ENCODE measurements at places on chromosomes 12 and 14.
A peak's percentile ranks its signal among the peaks of the same experiment; 100 is the strongest.

- no peak for DNase-seq
Observed at GRCh38 chr14:99035712-99036610, 236.0 kb downstream of the BCL11B start.

- no peak for DNase-seq
Observed at GRCh38 chr12:40738856-40739255, 46.6 kb downstream of the CNTN1 start.

DNA sequence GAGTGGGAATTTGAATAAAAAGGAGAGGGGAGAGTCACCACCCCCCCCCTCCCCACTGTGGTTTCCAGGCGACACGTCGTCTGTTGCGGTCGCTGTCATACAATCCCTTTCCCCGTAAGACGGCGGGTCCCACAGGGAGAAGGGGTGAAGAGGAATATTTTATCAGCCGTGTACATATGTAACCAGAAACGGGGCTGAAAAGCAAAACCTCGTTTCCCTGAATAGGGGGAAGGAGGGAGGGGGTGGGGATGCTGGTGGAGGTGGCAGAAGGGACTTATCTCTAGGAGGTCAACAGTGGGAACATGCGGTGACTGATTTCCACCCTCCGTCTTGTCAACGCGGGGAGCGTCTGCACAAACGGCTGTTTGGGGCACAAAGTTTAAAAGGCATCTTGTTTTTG lies 171.4 kb downstream of the RBM19 start:
- no peak for DNase-seq

- no peak for DNase-seq
Observed at GRCh38 chr14:74660167-74660566, 48.1 kb upstream of the LTBP2 start.

DNA sequence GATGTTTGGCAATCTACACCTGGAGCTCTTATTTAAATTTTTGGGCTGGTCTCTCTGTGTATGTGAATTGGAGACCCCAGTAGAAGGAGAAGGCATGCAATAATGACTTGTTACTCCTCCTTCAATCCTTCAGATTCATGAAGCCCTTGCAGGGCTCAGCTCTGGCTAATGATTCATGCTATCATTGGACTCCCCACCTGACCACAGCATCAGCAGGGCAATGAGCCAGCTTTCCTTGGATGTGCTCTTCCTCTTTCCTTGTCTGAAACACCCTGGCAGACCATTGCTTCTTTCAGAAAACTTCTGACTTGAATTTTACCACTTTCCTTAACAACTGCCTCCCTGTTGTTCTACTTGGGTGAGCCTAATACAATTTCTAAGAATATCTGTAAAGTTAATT lies 1019.2 kb downstream of the AACS start:
- no peak for DNase-seq

DNA sequence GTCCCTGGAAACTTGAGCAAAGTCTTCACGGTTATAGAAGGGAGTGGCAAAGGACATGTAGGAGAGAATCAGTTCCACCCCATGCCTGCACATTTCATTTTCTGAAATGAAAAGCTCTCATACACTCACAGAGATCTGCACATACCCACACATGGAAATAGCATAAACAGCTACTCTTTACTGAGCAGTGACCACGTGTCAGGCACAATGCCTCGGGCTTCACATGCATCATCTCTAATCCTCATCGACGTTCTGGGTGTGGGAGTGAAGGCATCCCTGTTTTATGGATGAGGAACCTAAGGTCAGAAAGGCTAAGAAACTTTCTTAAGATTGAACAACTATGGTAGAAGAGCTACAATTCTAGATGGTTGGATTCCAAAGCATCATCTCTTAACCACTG lies 198.8 kb downstream of the DAD1 start:
- DNase-seq: no peak

DNA sequence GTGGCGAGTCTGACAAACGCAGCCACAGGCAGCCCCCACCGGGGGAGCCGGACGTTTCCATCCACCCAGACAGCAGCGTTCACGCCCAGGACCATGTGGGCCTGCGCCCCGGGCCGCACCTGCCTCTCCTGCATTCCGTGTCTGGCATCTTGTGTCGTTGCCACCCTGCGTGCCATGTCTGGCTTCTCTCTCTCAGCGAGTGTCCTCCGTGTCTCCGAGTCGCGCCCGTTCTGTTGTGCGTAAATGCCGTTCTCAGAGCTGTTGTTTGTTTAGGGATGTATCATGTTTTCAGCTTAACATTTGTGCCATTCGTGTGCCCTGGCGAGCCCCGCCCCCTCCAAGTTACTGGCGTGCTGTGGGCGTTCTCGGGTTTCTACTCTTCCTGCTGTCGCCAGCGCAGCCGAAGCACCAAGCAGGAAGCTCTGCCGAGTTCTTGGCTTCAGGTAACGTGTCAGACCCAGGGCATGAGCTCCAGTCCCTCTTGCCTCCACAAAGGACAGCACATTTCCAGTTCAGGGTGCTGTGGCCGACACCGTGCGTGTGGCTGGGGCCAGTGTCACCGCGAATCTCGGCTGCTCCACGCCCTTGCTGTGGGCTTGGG lies 34.6 kb downstream of the NOC4L start:
- no peak for DNase-seq

- DNase-seq: no peak
Observed at GRCh38 chr12:86914721-86915120, 658.5 kb upstream of the MGAT4C start.

DNA sequence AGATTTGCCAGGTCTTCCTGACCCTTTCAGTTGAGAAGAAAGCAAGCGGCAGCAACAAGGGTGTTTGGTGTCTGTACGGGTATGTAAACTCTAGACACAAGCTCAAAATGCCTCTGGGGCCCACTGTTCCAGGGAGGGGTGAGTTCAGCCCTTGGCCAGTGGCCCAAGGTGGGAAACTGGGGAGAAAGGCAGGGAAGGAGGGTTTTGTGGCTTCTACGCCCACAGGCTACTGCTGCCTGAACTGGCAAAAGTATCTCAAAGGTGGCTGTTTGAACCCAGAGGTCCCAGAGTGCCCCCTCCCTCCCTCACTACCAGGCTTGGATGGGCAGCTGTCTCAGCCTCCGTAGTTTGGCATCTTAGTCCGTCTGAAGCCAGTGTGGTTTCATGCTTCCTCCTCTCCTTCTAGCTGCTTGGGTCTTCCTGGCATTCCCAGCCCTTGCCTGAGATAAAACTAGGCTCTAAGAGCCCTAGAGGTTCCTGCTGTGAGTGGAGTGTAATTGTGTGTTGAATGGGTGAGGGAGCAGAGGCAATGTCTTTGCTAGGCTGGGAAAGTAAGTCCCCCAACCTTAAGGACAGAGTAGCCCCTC lies 5.5 kb downstream of the HOXC5 start:
- no peak for DNase-seq

GRCh38 chr14:102362084-102362483 lies 606 bp downstream of the CINP start:
- DNase-seq: peak; percentile 33

DNA sequence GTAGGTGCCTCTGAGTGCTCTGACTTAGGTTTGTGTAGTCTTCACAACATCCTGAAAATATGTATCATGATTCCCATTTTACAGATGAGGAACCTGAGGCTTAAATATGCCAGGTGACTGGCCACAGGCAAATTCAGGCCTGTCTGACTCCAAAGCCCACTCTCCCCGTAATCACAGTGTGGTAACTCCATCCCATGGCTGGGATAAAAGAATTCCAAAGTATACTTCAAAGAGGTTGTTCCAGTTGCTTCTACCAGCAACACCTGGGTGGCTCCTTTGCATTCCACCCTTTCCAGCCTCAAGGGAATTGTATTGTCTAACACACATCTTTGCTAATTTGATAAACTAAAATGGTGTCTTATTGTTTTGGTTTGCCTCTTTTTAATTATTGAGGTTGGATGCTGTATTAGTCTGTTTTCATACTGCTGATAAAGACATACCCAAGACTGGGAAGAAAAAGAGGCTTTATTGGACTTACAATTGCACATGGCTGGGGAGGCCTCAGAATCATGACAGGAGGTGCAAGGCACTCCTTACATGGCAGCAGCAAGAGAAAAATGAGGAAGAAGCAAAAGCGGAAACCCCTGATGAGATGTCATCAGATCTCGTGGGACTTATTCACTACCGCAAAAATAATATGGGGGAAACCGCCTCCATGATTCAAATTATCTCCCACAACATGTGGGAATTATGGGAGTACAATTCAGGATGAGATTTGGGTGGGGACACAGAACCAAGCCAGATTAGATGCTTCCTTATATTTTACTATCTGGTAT lies 9.9 kb upstream of the CHST11 start:
- DNase-seq: no peak

DNA sequence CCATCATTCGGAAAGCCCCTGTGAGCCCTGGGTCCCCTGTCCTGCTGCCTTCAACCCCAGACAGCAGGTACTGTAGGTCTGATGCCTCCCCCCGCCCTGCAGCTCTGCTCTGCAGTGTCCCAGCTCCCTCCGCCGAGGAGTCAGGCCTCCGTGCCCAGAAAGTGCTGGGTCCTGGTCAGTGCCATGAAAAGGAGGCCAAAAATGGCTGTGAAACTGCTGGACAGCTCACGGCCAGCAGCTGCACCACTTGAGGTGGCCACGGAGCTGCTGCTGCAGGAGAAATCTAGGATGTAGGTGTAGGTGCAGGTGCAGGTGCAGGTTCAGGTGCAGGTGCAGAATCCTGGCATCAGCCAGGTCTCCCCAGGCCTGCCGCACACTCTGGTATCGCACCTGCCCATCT lies 196.1 kb downstream of the SLC15A4 start:
- no peak for DNase-seq

GRCh38 chr14:100549834-100550625 lies 37.2 kb downstream of the BEGAIN start:
- no peak for DNase-seq

DNA sequence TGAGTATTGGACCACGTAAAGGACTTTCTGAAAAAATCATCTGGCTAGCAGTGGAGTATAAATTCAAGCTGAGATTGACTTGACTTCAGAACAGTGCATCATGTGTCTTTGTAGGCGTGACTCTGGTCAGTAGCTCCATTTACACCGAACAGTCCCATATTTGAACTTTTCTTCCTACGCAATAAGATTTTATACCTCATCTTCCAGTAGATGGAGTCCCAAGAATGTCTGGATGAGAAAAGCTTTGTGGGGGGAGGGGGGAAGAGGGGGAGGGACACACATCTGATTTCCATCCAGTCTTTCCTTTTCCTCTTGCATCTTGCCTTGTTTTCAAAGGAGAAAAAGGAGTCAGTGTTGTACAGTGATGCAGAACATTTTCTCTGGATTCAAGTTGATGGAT lies 241.0 kb downstream of the EMP1 start:
- DNase-seq: no peak

- DNase-seq: no peak
Observed at GRCh38 chr12:1531153-1531653, 63.2 kb downstream of the FBXL14 start.

GRCh38 chr14:28057359-28058296 lies 709.0 kb upstream of the FOXG1 start:
- DNase-seq: no peak

DNA sequence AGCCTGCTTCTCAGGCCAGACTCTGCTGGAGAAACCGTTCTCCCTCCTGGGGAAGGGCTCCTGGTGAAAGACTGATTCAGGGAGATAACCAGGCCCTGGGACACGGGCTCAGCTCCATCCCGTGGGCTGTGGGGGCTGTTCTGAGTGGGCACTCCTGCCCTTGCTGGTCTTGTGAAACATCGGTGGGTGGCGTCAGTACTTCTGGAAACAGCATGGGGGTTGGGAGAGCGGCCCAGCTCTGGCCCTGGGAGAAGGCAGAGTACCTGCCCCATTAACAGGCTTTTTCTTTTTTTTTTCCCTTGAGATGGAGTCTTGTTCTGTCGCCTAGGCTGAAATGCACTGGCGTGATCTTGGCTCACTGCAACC lies 786 bp downstream of the SLC25A47 start:
- no peak for DNase-seq

GRCh38 chr12:30988646-30989286 lies 62.2 kb downstream of the TSPAN11 start:
- no peak for DNase-seq

DNA sequence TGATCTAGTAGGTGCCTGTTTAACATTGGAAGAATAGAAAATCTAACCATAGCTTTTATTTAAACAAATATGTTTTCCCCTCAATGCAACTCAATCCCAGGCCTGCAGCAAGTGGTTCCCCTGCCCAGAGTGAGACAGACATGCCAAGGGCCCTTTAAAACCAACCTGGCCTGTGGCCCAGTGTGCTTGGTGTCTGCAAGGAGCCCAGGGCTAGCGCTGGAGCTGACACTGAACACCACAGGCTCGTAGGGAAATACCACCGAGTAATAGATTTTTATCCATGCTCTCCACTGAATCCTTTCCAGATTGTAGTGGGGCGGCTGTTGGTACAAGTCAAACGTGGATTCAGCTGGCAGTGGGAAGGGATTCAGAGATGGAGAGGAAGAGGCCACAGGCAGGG lies 95.6 kb upstream of the NRXN3 start:
- DNase-seq: no peak

DNA sequence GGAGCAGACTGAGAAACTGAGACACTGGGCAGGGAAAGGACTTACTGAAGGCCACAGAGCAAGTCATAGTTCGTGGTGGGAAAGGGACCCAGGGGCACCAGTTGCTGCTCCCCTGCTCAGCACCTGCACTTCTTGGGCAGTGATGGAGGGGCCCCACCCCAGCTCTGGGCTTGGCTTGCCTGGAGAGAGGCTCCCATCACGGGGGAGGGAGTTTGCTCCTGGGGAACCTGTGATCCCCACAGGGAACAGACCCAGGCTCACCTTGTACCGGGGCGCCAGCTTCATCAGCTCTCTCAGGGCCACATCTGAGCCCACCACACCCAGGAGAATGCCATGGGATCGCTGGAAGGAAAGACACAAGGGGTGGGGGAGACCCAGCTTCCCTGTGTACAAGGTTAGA lies 39.8 kb downstream of the CACNA2D4 start:
- DNase-seq: no peak

DNA sequence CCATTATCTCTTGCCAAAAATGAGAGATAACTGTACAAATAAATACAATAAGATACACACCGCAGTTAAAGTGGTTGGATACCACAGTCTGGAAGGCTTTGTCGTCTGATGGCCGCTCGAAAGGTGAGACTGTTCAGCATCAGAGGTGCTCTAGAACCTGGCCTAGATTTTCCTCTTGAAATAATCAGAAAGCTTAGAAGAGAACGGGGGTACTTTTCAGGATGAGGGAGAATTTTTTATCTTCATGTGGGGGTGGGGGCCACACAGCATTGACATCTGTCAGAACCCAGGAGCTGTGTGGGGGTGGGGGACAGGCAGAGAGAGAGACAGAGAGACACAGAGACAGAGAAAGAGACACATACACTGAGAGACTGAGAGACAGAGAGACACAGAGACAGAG lies 90.5 kb downstream of the GALNT9 start:
- no peak for DNase-seq
